ENCODE measurements at places on chromosomes 12 and 14. TPM values are rescaled to one million over a fixed set of nuclear protein-coding genes. Genes with fewer than 3 reads are reported as not detected.

The SLC17A8 gene
- total RNA-seq = 0.40 TPM

The BIN2 gene
- 0.07 TPM for total RNA-seq

The LRRC74A gene
- total RNA-seq = not detected

DNA sequence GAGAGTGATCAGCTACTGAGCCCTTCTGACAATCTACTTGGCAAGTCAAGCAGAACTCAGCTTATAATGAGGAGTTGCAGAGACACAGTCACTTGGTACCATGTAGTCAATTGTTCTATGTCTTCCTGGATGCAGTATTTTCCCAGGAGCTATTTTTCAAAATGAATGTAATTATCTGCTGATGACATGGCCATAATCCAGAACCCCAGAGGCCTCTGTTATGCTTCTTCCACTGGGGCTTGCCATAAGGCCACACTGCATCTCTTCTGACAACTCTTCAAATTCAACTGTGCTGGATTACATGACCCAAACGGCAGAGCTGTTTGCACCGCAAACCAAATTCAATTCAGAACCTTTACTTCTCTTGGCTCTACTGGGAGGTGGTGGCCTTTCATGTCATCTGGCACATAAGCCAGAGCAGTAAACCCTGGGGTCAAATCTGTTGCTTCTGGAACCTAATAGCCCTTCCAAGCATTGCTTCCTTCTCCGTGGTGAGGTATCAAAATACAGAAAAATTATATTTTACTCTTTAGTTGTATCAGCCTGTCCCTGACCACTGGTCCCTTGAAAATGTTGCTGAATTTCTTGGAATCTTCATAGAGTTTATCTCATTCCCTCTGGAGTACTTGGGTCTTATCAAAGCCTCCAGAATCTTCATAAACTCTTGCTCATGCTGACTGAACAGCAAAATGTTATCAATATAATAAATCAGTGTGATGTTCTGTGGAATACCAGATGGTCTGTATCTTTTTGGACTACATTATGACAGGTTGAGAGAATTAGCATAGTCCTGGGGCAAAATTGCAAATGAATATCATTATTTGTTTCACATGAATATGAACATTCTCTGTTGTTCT is 79.4 kb upstream of the DCN start:
- H3K36me3 ChIP-seq = no peaks in the 10 kb centered on the region
- H3K4me3 ChIP-seq = no peak overlapping the region
- no peaks in the 10 kb centered on the region for H3K4me1 ChIP-seq
- no peak overlapping the region for H3K27ac ChIP-seq
- no peak for DNase-seq
- no peaks in the 10 kb centered on the region for H3K27me3 ChIP-seq

DNA sequence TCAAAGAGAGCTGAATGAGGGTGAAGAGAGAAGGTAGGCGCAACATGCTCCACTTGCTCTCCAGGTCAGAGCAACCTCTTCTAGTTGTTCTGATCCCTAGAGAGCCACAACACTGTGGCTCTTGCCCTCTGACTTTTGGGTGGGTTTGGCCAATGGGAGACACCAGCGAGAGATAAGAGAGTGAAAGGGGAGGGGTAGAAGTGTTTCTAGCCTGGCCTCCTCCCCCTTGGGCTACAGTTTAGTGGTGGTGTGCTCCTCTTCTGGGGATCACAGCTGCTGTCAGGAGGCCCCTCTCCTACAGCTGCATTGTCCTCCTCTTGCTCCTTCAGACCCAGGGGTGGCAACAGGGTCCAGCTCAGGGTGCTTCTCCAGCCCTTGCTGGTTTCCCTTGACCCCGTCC is 454.8 kb downstream of the FUT8 start:
- H3K36me3 ChIP-seq = no peaks in the 10 kb centered on the region
- no peak for DNase-seq
- H3K27me3 ChIP-seq = no peaks in the 10 kb centered on the region
- H3K4me3 ChIP-seq = no peak overlapping the region

DNA sequence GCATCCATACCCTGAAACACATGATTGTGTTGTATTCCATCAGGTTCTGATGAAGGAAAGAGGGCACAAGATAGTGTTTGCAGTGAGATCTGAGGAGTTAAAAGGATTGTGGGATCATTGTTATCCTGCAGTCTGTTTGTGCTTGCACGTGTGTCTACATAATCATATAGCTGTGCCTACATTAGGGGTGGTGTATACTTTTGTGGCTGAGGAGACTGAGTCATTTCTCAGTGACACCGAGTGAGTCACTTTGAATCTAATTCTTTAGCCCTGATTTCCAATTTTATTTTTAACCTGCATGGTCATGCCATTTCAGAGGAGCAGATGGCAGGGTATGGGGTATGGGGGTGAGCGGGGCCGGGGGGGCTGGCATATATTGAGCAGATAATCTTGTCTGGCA is 133.2 kb downstream of the ANO4 start:
- H3K4me1 ChIP-seq = no peaks in the 10 kb centered on the region
- no peaks in the 10 kb centered on the region for H3K27me3 ChIP-seq
- no peak overlapping the region for H3K4me3 ChIP-seq
- H3K27ac ChIP-seq = no peak overlapping the region

DNA sequence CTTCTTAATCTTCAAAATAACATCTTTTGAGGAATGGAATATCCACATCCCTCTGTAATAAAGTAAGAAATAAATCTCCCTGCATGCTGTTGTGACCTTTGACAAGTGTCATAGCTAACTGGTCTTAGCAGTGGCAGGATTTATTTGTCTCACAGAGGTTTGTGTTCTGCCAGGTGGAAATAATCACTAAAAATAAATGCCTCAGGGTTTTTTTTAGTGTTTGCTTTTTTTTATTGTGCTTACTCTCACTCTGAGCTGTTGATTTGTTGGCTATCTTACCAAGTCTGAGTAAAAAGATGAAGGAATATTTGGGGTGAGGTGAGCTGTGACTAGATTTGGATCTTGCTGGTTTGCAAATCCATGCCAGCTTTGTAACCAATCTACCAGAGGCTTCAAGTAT is 285.4 kb downstream of the ALG10B start:
- no peak for DNase-seq
- no peaks in the 10 kb centered on the region for H3K36me3 ChIP-seq
- H3K4me3 ChIP-seq = no peak overlapping the region
- no peaks in the 10 kb centered on the region for H3K27me3 ChIP-seq
- H3K4me1 ChIP-seq = no peaks in the 10 kb centered on the region

DNA sequence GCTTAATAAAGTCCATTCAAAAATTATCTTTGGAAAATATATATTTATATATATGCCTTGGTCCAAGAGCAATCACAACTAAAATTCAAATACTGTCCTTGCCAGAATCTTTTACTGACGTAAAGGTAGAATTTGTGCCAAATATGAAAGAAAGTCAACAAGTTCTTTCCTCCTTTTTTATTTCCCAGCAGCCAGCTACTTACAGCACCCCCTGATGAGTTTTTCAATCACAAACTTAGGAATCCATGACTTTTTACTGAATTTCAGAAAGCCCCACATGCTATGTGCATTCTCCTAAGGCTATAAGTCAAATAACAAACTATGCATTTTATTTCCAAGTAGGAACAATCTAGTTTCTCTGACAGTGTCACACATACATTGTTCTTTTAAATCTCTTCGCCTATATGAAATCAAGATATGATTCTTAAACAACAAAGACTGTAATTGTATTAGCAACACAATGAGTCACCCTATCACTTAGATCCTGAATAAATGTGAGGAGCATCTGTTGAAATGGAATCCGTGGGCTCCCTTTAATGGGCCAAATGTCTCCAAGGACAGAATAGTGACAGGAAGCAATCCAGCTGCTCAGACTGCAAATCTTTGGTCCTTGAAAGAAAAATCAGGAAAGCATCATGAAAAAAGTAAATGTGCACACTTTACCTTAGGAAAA is 271.4 kb downstream of the DUSP6 start:
- H3K36me3 ChIP-seq = no peaks in the 10 kb centered on the region
- H3K4me3 ChIP-seq = no peak overlapping the region
- H3K27me3 ChIP-seq = no peaks in the 10 kb centered on the region
- no peak for DNase-seq

All from hepatocyte (in vitro differentiated cells).